ENCODE measurements at places on chromosomes 1 and 21.

DNA sequence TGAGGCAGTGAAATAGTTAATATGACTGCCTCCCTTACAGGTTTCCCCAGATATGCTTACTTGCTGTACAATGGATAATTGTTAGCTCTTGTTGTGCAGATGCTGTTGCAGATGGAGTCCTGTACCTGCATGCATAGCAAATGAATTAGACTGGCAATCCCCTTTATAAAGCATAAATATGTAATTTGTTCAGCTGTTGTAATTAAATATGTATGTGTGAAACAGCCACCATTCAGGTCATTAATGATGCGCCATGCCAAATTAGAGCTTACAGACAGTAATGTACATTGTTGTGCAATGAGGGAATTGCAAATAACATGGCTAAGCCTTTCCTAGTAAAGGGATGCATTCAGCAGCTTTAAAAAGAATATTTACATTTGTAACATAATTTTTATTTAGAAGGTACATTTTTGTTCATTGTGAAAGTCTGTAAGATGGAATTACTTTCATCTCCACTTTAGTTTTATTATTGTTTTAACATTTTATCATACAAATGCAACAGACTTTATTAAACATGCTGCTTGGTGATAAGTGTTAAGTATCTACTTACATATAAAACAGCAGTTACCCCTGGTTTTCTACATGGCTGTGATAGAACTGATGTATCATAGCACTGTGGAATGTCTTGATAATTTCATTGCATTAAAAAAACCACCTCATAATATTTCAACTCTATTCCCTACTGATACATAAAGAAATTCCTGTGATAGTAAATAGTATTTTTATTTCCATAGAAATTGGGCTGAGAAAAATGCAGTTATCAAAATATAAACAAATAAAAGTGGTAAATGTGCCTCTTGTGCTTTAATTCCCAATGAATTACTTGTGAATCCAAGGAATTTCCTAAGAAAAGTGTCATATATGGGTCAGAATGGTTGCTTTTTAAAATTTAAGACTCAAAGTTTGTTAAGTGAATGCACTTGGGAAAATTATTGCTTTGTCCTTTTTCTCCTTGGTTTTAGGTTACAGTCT lies 99.0 kb downstream of the NFIA start:
- no peak for DNase-seq

DNA sequence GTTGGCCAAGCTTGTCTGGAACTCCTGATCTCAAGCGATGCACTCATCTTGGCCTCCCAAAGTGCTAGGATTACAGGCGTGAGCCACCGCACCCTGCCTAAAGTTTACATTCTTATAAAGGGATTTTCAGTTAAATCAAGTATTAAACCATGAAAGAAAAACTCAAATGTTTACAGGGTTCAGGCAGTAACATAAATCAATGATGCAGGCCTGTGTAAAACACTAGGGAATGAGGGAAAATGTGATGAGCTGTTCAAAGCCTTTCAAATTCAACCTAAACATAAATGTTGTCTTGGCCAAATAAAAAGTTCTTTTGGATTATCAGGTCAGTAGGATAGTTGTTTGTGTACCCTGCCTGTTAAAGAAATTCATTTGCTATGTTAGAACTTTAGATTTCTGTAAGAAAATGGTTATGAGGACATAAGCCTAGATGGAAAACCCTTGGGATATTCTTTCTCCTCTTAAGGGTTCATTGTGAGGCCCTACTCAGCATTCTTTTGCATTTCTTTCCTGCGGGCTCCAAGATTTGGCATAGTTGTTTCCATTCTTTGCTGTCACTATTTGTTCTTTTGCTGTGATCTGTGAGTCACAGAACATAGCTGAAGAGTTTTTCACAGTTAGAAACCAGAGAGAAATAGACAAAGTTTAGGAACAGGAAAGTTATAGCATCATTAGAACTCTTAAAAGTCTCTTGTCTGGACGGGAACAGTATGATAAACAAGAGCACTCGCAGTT lies 8.9 kb upstream of the ZRANB2 start:
- no peak for DNase-seq

DNA sequence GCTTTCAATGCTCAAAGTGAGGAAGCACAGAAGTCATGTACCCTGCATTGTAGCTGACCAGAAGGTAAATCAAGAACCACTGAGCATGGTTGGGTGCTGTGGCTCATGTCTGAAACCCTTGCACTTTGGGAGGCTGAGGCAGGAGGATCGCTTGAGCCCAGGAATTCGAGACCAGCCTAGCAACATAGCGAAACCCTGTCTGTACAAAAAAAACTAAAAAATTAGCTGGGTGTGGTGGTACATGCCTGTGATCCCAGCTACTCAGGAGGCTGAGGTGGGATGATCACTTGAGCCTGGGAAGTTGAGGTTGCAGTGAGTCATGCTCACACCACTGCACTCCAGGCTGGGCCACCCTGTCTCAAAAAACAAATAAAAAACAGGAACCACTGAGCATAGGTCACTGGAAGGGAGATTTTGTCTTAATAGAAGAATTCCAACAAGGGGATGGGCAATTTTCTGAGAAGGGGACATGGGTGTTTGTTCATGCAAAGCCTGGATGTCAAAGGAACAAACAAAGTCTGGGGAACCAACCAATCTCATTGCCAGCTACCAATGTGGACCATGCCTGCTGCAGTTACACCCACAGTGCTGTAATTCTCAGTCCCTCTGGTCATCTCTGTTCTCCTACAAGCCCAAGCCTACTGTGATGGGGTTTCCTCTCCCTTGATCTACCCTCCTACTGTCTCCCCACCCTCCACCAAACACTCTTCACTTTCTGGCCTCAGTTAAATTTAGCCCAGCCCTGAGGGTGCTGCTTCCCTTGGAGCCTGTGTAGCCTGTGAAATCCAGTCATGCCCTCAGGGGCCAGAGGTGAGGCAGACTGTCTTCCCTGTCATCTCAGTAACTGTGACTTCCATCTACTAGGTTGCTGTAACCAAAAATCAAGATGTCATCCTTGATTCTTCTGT lies 47.9 kb downstream of the ELF3 start:
- no peak for DNase-seq

- DNase-seq = peak; percentile 67
These were observed at the start of gene AGPAT3 for GRCh38 chr21:43864962-43865539. Gene AGPAT3, plus strand, starts transcription at chr21:43865223. Its CDS starts 94,459 bp downstream, at chr21:43959682.

- no peak for DNase-seq
These were observed 7.4 kb downstream of the LRRC47 start for GRCh38 chr1:3788756-3789420.

DNA sequence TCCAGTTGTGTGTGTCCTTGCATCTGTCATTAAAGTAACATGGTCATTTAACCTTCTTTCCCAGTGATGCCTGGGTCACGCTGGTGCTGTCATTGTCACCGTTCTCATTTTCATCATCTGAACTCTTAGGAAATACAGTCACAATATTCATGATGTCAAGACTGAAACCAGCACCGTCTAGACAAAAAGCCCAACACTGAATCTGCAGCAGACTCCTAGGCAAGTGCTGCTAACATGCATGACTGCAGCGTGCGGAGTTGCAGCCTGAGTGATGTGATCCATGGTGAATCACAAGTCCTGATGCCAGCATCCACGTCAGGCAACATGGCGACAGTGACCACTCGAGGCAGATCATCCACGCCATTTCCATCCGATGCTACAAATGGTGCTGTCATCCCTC lies 37.6 kb downstream of the MRPL37 start:
- DNase-seq = no peak

- no peak for DNase-seq
These were observed 182.0 kb upstream of the CSF3R start for GRCh38 chr1:36664571-36665287.

GRCh38 chr1:36511804-36512798 lies 29.4 kb upstream of the CSF3R start:
- no peak for DNase-seq

DNA sequence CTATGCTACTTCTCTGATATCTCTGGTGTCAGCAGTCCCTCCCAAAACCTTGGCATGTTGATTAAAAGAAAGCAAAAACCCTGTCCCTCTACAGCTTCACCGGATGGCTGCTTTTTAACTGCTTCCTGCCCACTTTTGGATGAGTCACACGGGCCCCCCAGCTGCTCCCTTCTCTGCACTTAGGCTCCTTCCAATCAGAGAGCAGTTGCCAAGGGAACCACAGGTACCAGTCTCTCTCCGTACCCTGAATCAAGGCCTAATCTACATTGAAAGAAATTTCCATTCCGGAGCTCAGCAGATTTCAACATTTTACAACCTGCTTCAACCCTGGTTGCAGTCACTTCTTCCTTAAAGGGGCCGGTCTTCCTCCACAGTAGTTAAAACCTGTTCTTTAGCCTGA lies 70.6 kb upstream of the GJB5 start:
- DNase-seq = no peak

DNA sequence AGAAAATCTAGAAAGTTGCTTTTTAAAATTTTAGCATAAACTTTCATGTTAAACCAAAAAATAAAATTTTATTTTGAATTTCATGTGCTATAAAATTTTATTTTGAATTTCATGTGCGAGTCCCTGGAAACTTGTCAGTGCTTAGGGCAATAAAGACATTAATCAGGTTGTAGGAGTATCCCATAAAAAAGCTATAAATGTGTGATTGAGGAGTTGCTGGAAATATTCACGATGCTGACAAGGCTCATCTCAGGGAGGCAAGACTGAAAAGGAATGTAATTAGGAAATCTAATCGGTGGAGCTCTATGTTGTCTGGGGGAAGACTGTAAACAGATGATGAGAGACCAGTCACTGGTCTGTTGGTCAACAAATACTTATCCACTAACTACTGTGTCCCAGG lies 117.9 kb downstream of the LRIG2 start:
- DNase-seq = no peak

DNA sequence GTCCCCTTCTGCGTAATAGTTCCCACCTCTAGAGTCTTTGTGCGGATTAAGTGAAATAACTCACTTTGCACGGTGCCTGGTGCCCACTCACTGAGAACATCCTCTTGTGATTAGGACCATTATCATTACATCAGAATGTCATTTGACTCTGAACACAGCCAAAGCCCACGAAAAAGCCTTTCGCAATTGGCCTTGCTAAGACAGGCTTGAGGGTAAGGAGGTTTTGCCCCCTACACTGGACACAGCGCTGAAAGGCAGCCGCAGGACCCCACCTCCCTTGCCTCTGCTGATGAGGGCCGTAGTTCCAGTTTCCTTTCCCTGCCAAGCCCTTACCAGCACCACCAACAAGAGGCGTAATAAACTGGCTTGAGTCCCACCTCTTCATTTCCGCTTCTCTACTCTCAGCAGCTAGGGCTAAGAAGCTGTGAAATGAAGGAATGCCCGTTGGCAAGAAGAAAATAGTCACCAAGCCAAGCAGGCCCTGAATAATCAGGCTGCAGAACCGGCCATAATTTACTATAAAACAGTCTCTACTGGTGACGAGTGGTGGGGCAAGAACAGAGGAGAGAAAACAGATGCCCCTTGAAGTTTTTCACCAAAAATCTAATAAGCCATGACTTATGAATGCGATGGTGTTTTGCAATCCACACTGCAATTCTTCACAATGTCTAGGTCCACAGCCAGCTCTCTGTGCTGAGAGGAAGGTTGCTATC lies 53.1 kb downstream of the SH3GLB1 start:
- no peak for DNase-seq

Measured in CD8-positive, alpha-beta T cell (primary cell).